ENCODE measurements at places on chromosomes 2 and 18.
A peak's percentile ranks its signal among the peaks of the same experiment; 100 is the strongest.

DNA sequence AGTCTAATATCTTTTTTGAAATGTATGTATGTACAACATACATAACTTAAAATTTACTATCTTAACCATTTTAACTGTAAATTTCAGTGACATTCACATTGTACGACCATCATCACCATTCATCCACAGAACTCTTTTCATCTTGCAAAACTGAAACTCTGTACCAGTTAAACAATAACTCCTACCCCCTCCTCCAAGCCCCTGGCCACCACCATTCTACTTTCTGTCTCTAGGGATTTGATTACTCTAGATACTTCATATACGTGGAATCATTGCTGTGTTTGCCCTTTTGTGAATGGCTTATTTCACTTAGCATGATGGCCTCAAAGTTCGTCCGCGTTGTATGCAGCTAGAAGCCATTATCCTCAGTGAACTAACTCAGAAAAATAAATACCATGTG is 217.0 kb downstream of the METTL4 start:
- no peak for DNase-seq

DNA sequence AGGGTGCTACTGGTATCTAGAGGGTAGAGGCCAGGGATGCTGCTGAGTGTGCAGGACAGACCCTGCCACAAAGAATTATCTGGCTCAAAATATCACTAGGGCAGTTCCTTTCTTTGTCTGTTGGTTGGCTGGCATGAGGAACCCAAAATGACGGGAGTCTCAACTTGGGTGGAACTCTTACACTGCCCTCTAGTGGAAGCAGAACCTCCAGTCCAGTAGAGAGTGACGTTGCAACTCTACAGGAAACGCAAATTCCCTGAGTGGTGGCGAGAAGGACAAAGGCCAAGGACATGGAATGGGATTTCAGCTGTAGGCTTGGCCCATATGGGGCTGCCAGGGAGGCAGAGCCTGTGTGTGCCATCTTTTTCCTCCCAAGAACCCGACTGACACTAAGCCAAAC is 47.1 kb downstream of the COPS8 start:
- no peak for DNase-seq

- DNase-seq: no peak
Measured at GRCh38 chr2:20501974-20502373, 55.1 kb downstream of the RHOB start.

- peak; percentile 2 for DNase-seq
Measured at GRCh38 chr2:51795248-51795888, 763.4 kb upstream of the NRXN1 start.

GRCh38 chr18:50298443-50299284 is 11.2 kb upstream of the CXXC1 start:
- no peak for DNase-seq

DNA sequence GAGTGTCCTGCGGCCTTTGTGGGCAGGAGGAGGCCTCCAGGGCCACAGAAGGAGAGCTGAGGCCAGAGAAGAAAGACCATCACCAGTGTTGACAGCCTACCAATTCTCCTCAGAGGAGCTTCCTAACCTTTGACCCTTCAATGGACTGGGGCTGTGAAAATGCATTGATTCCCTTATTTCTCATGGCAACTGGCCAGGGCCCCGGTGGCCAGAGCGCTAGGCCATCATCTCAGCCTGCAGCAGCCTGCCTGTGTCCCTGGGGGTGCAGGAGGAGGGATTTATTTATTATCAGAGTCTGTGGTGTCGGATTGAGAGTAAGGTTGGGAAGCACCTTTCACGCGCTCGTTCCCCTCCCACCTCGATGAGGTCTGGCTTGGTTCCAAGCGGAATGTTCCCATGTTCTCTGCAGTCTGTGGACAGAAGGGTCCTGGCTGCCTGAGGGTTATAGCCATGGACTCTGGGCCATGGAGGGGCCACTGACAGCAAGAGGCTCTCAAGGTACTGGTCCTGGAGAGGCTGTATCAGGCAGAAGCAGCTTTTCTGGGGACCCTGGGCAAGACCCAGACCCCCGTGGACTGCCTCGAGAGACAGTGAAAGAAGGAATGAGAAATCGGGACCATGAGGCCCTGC is 53.8 kb downstream of the CYP27C1 start:
- DNase-seq: no peak

- DNase-seq: no peak
Measured at GRCh38 chr2:241902357-241902991, 32.9 kb downstream of the RTP5 start.

GRCh38 chr2:234290671-234291070 is 206.2 kb downstream of the ARL4C start:
- peak; percentile 81 for DNase-seq

GRCh38 chr2:126227250-126227649 is 428.7 kb upstream of the GYPC start:
- DNase-seq: no peak

GRCh38 chr2:210442878-210443277 is 33.7 kb downstream of the LANCL1 start:
- DNase-seq: no peak

DNA sequence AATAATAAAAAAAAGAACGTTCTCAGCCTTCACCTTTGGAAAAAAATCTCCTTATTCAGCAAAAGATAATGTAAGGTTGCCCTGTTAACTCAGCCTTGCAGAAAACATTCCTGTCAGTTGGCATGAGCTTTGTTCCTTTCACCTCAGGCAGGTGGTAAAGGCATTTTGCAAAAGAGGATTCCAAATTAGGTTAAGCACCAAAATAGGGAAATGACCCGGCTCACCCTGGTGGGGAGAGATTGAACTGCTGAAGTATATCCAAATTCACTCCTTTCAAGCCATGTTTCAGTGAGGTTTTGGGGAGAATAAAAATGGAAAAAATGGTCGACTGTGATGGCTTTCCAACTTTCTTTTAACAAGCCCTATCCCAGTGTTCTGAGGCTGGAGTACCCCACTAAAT is 1988.8 kb upstream of the PIK3C3 start:
- DNase-seq: no peak

- DNase-seq: no peak
Measured at GRCh38 chr2:85401464-85401805, 8.7 kb downstream of the CAPG start.

DNA sequence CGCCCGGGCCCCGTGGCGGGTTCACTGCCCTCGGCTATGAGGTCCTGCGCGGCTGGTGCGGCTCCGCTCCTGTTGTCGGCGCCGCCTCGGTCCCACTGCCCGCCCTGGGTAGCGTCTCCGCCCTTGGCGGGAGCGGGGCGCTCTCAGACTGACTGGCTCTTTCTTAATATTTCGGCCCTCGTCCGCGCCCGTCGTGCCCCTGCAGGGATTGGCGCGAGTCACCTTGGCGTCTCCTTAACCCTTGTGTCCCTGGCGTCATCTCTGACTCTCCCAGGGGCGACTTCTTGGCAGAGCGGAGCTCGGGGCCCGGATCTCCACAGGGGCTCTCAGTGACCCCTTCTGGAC is 1.3 kb downstream of the PTMA start:
- DNase-seq: no peak

DNA sequence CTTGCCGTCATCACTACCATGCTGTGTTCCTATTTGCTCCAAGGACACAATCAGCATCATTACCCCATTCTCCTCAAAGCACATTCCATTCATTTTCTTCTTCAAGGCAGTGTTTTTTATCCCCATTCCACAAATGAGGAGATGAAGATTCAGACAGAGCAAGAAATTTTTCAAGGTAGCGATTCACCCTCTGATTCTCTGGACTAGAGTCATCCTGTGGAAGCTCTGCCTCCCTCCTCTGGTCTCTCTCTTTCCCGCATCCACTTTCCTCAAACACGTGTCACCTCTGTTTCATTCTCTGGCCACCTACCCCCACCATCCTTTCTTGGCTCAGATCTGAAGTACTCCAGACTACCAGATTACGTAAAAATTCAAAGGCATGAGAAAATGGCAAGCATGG is 297.9 kb downstream of the SOX11 start:
- DNase-seq: no peak

DNA sequence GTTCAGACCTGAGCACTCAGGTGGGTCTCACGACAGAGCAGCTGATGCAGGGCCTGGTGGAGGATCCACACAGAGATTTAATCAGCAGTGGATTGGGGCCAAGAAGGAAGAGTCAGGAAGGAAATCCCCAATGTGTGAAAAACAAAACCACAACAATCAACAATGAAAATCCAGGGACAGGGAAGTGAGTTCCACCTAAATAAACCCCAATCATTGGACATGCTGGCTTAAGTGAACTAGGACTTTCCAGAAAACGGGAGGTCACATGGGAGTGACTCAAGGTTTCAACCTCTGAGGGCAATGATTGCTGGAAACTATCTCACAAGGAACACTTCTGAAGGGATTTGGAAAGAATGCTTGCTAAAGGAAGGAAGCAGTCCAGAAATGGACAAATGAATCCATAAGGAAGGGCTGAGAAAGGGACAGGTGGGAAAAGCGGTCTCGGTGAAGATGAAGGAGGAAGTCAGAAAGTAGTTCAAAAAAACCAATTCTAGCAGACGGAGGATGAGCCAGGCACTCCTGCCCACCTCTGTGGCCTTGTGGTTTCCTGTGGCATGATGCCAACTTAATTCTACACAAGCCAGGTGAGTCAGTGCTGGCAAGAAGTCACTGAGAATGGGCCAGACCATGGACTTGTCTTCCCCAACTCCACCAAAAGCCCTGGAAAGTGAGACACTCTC is 15.4 kb upstream of the XDH start:
- DNase-seq: peak; percentile 59

GRCh38 chr2:218381916-218382366 is at the start of gene SLC11A1:
TSS of gene SLC11A1 (plus strand) at chr2:218382273. CDS start at chr2:218382369, 96 bp downstream.
- no peak for DNase-seq

DNA sequence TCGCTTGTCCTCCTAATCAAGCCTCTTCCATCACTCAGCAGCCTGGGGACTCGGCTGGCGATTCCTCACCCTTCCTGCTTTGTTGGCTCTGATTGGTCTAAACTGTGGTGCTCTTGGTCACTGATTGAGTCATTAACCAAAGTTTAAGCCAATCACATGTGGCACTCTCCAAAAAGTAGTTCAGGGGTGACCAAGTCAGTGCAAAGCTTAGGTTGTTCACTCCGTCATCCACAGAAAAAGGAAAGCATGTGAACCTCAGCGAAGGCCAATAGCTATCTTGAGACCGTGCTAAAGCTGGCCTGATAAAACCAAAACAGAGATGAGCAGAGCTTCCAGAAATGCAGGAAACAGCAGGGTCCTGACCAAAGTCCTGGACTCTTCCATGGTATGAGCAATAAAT is 4.9 kb downstream of the ALPK2 start:
- DNase-seq: no peak
